ENCODE measurements at places on chromosomes 6 and 20.

DNA sequence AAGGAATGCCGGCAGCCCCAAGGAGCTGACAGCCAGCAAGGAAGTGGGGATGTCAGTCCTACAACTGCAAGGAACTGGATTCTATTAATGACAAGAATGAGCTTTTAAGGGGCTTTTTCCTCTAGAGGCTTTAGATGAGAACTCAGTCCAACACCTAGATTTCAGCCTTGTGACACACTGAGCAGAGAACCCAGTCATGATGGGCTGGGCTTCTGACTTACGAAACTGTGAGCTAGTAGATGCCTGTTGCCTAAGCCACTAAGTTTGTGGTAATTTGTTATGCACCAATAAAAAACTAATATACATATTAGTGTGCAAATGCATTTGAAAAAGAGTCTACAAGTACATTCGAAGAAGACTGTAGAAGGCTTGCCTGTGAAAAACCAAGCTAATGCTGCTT lies 263.3 kb downstream of the SOX4 start:
- DNase-seq: no peak

DNA sequence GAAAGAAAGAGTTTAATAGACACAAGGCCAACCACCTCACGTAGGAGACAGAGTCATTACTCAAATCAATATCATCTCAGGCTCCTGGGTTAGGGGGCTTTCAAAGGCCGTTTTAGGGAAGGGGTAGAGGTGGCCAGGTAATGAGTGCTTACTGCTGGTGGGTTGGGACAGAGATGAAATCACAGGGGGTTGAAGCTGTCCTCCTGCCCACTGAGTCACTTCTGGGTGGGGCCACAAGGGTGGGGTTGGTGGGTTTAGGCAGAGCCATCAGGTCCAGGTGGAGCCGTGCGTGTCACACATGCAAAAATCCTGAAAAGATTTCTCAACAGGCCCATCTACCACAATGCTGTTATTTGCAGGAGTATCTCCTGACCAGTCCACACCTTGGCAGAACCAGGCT lies 167.0 kb upstream of the EXOC2 start:
- no peak for DNase-seq

DNA sequence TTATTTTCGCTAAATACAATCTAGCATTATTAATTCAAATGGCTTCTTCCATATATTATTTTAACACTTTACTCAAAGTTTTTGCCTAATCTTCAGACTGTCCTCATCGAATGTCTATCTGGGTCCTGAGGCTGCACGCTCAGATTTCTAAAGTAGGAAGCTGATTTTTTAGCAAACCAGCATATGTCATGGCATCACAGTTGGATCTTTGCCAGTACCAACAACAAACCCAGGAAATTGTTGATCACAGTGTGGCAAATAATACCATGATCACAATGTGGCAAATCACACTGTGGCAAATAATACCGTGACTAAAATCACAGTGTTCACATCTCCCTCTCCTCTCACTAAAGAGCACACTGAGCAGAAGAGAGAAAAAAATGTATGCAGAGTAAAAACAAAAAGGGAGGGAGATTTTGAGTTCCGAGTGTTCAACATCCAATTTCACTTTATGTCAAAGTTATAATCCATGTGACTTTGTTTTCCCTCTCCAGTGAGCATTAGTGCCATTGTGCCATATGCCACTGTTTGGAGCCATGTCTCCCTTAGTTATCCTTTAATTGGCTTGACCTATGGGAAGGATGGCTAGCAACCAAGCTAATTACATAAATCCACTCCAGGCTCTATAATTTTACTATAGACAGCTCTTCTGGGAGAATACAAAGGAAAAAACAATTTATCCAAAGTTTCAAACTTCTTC lies 1059.6 kb downstream of the HACE1 start:
- DNase-seq: no peak

DNA sequence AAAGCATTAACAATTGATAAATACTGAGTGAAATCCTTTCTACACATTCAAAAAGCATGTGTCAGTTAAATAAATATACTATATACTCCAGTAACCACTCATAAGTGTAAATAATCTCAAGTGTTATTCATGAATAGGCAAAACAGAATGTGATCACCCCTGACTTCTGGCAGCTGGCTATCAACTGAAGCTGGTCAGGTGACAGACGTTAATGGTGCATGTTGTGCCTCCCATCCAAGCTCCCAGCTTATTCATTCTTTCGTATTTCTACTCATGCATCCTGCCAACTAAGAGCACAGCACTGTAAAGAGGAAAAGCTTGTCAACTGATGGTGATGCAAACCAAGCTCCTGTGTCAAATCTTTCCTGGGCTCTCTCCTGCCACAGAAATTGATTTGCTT lies 7.7 kb downstream of the PSMB1 start:
- DNase-seq: no peak

DNA sequence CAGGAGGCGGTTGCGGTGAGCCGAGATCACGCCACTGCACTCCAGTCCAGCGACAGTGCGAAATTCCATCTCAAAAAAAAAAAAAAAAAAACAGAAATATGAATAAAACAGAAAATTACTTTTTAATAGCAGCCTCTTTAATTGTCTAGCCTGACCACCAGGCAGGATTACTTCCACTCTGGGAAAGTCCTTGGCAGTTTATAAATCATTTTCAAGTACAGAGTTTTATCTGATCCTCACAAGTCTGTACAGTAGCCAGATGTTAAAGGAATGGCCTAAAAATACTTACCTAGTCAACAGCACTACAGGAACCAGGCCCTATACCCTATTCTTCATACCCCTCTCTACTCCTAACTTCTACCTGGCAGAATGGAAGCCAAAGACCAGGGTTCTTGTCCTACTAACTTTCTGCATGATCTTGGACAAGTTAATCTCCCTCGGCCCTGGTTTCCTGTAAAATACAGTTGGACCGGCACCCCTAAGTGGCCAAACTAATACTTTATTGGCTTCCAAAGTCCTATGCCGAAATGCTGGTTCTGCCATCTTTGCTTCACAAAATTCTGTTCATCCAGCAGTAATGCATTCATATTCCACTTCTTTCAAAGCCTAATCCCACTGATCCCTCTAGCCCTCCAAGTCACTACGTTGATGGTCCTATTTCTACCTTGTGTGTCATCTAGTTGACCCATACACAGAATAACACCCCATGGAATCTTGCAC lies 1.9 kb downstream of the EIF2S2 start:
- no peak for DNase-seq

GRCh38 chr6:151001387-151002056 lies 136.0 kb downstream of the MTHFD1L start:
- no peak for DNase-seq

DNA sequence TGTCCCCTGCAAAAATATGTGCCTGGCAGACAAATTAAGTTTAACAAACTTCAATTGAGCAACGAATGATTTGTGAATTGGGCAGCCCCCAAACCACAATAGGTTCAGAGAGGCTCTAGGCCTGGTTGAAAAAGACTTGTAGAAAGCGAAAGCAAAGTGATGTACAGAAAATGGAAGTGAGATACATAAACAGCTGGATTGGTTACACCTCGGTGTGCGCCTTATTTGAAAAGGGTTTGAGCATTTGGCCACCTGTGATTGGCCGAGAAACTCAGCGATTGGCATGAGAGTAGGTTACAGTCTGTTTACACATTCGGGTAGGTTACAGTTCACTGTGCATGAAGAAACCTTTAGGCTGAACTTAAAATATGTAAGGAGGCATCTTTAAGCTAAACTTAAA lies 136.9 kb downstream of the CD83 start:
- DNase-seq: no peak

DNA sequence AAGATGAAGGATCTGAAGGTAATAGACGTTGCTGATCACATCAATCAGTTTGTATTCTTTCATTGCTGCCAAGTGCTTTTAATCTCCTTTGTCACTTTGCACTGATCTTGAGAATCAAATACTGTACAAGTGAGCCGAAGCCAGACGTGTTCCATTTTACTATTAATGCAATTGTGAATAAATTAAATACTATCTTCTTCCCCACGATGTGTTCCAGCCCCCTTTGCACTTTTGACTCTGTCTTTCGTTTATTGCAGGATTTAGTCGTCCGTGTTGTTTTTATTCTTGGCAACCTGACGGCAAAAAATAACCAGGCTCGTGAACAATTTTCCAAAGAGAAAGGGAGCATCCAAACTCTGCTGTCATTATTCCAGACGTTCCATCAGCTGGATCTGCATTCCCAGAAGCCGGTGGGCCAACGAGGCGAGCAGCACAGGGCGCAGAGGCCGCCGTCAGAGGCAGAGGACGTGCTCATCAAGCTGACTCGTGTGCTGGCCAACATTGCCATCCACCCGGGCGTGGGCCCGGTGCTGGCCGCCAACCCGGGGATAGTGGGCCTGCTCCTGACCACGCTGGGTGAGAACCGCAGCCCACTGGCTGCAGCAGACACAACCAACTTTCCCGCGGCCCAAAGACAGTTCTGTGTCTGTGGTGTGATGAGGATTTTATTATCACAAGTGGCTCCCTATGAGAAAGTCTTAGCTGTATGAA lies 104.7 kb downstream of the ARMC2 start:
- DNase-seq: no peak

DNA sequence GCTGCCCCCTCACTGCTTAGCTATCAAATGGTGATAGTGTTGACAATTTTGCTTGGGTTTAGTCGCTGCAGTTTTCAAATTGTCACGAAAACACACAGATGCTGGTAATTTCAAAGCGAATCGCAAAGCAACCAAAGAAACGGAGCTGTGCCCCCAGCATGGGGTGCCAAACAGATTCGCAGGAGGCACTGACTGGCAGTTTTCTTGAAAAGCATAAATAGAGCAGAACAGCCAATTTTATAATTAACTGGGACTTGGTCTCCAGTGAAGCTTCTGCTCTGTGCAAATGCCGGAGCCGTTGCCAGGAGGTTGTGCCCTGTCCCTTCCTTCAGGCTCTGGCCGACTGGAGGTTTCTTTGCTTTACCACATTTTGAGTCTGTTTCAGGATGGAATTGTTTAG lies 18.8 kb downstream of the ARHGAP40 start:
- no peak for DNase-seq

- DNase-seq: no peak
Observed at GRCh38 chr6:38703949-38704590, 1.1 kb upstream of the GLO1 start.

DNA sequence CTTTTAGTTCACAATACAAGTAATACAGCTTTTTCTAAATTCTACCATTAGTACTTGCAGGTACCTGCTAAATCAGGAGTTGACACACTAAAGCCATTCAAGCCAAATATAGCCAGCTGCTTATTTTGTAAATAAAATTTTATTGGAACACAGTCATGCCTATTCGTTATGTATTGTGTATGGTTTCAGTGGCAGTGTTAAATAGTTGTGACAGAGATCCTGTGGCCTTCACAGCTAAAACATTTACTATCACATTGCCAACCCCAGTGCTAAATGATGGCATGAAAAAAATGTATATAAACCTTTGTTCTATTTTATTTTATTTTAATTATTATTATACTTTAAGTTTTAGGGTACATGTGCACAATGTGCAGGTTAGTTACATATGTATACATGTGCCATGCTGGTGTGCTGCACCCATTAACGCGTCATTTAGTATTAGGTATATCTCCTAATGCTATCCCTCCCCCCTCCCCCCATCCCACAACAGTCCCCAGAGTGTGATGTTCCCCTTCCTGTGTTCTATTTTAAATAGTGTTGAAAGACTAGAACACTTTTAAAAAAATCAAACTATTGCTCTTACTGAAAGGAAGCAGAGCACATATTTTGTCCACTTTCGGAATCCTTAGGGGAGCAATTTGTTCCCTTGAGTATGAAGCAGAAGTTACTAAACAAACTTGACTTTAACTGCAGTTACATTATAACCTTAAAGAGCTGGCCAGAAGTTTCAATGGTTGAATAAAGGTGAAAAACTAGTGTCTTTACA lies 115.7 kb downstream of the PRIM2 start:
- peak; percentile 31 for DNase-seq

DNA sequence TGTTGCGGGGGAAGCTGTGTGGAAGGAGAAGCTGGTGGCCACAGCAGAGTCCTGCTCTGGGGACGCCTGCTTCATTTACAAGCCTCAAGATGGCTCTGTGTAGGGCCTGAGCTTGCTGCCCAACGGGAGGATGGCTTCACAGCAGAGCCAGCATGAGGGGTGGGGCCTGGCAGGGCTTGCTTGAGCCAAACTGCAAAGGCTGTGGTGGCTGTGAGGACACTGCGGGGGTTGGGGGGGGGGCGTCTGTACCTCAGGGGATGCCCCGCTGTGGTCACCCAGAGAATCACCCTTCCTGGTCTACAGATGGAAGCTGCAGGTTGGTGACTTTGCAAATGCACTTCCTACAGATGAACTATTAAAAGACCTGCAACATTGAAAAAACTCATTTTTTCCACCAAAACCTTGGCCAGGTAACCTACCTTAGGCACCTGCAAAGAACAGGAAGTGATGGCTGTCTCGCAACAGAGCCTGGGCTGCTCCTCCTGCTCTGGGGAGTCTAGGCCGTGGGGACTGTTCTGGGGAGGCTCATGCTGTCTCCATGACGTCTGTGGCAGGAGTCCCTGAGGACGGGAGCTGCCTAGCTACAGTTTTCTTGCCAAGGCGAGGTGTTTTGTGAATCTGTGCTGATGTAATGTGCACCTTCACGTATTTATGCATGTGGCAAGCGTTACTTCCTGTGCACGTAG lies 7.3 kb downstream of the NPBWR2 start:
- no peak for DNase-seq

GRCh38 chr6:28606424-28607391 lies 81.0 kb downstream of the GPX5 start:
- peak; percentile 83 for DNase-seq

GRCh38 chr20:4459081-4459480 lies 262.6 kb upstream of the PRND start:
- no peak for DNase-seq

GRCh38 chr6:116547358-116547757 lies 1.9 kb upstream of the TRAPPC3L start:
- DNase-seq: no peak

DNA sequence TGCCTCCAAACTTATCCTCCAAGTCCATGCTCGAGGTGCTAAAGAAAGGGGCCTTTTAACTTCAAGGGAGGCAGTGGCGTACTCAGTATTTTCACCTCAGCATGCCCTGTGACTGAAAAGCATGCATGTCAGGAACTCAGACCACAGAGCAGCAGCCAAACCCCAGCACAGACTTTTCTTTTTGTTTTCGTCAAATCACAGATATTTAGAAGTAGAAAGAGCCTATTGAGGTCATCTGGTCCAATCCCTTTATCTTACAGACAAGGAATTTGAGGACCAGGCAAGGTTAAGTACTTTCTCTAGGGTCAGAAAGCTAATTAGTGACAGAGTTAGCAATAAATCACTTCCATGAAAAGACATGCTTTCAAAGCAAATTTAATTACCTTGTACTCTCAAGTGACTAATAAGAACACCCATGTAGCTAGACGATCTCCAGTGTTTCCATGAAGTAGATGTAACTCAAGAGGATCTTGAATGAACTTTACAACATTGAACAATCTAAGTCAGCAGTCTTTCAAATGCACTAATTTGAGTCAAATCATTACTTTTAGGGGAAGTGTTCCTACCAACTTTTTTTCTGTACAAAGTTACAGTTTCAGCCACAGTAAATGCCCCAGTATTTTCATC lies 35.9 kb downstream of the MOXD1 start:
- DNase-seq: peak; percentile 49

GRCh38 chr6:159532155-159532554 lies 160.9 kb downstream of the SOD2 start:
- DNase-seq: no peak

GRCh38 chr20:35991142-35991771 lies 22.9 kb downstream of the CNBD2 start:
- peak; percentile 12 for DNase-seq

- DNase-seq: no peak
Observed at GRCh38 chr20:6697228-6697972, 70.1 kb upstream of the BMP2 start.

GRCh38 chr6:71404145-71404966 lies 115.7 kb downstream of the OGFRL1 start:
- DNase-seq: peak; percentile 69

GRCh38 chr20:35318502-35319157 lies 26.4 kb upstream of the FAM83C start:
- peak; percentile 86 for DNase-seq
